Activated CD4-positive, alpha-beta T cell treated with anti-CD3 and anti-CD28 coated beads, Interleukin-2, amount 10 ng/mL, durations not matched to agents 24 days and 14 days (primary cell): ENCODE measurements at places on chromosomes 16 and 17.

GRCh38 chr17:40547079-40547784 is 18.0 kb downstream of the CCR7 start:
- peak; percentile 88 for DNase-seq
- peak overlapping the region; percentile 13 for H3K4me3 ChIP-seq
- peaks cover 75% of the 10 kb centered on the region for H3K4me1 ChIP-seq
- H3K27ac ChIP-seq = peak overlapping the region; percentile 74
- H3K36me3 ChIP-seq = peaks cover 28% of the 10 kb centered on the region

GRCh38 chr17:74758848-74759168 is 10.4 kb downstream of the NHERF1 start:
- peak overlapping the region; percentile 74 for H3K4me3 ChIP-seq
- H3K4me1 ChIP-seq = peaks cover 57% of the 10 kb centered on the region
- peak overlapping the region; percentile 78 for H3K27ac ChIP-seq
- DNase-seq = peak; percentile 72

GRCh38 chr17:3972281-3972731 is 8.1 kb upstream of the ATP2A3 start:
- H3K4me1 ChIP-seq = peaks cover 18% of the 10 kb centered on the region
- H3K4me3 ChIP-seq = peak overlapping the region; percentile 74
- H3K27ac ChIP-seq = no peak overlapping the region
- DNase-seq = peak; percentile 68

DNA sequence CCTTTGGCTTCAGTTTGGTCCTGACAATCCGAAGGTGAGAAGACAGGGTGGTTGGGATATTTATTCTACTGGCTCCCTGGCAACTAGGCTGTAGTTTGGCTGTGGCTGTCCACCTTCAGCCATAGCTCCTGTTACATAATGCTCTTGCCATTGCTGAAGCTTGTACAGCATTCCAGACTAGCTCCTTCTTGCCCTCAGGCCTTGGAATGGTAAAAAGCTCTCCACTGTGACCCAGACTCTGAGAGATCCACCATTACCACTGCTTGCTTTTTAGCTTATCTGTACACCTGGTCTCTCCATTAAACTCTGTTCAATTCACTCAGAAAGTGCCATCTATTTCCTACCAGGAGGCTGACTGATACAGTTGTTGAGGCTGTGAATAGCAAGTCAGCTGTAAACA is 231.8 kb upstream of the MON1B start:
- no peak overlapping the region for H3K27ac ChIP-seq
- no peaks in the 10 kb centered on the region for H3K36me3 ChIP-seq
- DNase-seq = no peak
- no peaks in the 10 kb centered on the region for H3K27me3 ChIP-seq
- H3K4me1 ChIP-seq = no peaks in the 10 kb centered on the region

DNA sequence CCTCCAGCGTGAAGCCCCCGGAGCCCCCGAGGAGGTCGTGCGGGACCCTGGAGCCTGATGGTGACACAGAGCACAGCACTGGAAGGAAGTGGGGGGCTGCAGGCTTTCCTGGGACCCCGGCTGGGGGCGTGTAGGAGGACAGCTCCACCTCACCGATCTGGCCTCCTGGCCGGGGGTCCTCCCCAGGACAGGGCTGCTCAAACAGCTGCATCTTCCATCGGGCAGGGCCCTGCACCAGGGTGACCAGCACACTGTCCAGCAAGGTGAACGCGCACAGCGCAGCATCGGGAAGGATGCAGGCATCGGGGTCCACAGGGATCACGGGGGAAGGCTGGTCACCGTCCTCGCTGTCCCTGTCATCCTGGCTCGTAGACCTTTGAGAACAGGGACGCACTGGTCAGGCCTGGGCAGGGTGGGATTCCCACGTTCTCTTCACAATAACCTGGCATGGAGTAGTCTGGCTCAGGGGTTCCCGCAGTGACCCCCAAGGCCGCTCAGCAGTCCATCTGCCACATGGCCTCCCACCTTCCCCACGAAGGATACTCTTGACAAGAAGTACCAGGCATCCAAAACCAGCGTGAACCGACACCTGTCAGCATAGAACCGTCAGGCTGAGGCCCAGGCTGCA is 1.2 kb downstream of the FAAP100 start:
- DNase-seq = no peak
- no peaks in the 10 kb centered on the region for H3K27me3 ChIP-seq
- peak overlapping the region; percentile 91 for H3K4me3 ChIP-seq
- peaks cover 26% of the 10 kb centered on the region for H3K36me3 ChIP-seq

GRCh38 chr17:2023692-2024571 is 1.2 kb downstream of the RTN4RL1 start:
- no peak overlapping the region for H3K27ac ChIP-seq
- H3K27me3 ChIP-seq = peaks cover 68% of the 10 kb centered on the region
- peak overlapping the region; percentile 74 for H3K4me3 ChIP-seq
- H3K36me3 ChIP-seq = no peaks in the 10 kb centered on the region

DNA sequence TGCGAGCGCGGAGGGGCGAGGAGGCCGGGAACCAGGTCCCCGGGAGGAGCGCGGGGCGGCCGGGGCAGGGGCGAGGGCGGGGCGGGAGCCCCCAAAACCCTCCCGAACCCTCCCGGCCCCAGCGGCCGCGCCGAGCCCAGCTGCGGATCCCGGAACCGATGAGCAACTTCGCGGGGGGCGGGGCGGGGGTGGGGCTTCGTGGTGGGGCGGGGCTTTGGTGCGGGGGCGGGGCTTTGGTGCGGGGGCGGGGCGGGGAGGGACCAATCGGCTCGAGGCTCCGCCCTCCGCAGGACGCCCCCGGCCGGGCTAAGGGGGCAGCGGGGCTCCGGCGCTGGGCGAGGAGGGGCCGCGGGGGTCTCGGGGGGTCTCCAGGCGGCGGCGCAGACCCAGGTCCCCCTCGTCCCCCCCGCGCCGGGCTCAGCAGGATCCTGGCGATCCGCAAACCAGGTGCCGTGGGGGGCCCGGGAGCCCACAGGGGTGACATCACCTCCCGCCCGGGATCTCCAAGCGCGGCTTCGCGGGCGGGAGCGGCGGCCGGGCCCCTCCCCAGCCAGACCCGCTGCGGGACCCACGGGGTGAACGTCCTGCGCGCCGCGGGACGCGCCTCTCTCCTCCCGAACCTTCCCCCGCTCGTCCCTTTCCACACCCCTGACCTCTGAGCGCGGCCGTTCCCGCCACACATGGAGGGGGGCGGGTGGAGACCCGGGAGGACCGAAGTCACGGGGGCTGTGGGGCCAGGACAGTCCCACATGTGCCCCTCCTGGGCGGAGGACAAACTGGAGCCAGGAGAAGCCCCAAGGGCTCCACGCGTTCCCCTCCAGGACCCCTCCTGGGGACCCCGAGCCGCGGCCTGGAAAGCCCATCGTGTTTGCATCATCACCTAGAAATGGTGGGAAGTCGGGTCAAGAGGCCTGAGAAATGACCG is at the start of gene ABR:
Gene ABR, minus strand, starts transcription at position 164 of the 925 bp plus-strand sequence. CDS start 254 bp downstream, outside the sequence.
- DNase-seq = peak; percentile 84
- no peaks in the 10 kb centered on the region for H3K36me3 ChIP-seq
- H3K27ac ChIP-seq = no peak within 1 kb of the TSS
- peaks cover 26% of the 10 kb centered on the region for H3K27me3 ChIP-seq

- no peaks in the 10 kb centered on the region for H3K27me3 ChIP-seq
- no peaks in the 10 kb centered on the region for H3K36me3 ChIP-seq
- H3K4me3 ChIP-seq = no peak overlapping the region
- DNase-seq = no peak
- H3K27ac ChIP-seq = no peak overlapping the region
- H3K4me1 ChIP-seq = no peaks in the 10 kb centered on the region
Measured at GRCh38 chr16:89070590-89070989, 23.1 kb upstream of the ACSF3 start.

GRCh38 chr16:50878966-50879615 is 137.2 kb downstream of the CYLD start:
- no peak overlapping the region for H3K27ac ChIP-seq
- peaks cover 12% of the 10 kb centered on the region for H3K27me3 ChIP-seq
- H3K4me1 ChIP-seq = no peaks in the 10 kb centered on the region
- H3K4me3 ChIP-seq = no peak overlapping the region
